ENCODE measurements at places on chromosomes 11 and 22.

DNA sequence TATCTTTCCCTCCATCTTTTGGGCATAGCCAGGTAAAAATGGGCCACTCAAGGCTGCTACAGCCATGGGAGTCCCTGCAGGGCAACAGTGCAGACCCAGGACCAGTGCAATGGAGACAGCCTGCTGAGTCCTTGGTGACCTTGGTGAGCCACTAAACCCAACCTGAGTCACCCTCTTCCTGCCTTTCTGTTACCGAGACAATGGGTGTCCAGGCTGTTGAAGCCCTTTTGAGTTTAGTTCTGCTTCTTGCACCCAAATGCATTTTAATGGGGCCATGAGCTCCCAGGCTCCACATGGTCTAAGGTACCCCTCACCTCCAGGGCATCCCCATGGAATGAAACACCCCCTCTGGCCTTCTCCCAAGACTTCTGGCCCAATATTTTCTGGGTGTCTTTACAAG lies 874 bp upstream of the PLAAT4 start:
- DNase-seq: no peak

DNA sequence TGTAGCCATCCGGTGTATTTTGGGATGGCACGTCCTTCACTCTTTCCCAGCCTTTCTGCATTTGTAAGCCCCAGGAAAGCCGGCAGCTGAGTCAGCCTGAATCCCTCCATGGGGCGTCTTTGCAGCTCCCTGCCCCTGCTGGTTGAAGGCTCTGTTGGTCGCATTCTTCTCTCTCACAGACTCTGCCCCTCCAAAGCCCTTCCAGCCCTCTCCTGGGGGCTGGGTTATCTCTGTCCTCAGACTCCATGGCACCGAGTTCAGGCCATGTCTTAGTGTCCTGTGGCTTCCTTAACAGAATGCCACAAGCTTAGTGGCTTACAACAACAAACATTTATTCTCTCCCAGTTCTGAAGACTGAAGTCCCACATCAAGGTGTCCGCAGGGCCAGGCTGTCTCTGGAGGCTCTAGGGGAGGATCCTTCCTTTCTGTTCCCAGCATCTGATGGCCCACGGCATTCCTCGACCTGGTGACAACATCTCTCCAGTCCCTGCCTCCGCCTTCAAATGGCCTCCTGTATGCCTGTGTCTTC lies 62.2 kb downstream of the BCR start:
- no peak for DNase-seq

DNA sequence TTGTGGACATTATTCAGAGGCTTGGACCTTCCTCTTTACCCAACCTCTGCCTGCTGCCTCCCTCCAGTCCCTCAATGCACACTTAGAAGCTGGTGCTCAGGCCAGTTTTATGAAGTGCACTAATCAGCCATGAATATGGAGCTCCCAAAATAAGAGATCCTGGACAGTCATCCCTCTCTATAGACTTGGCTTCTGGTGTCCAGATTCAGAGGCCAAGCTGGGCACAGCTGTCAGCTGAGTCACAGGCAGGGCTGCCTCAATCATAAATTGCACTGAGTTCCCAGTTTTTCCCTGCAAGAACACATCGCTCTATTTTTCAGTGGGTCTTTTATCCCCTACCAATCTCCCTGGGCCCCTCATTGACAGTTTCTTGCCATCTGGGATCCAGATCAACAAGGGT lies 161.7 kb upstream of the CADM1 start:
- DNase-seq: peak; percentile 44

- DNase-seq: peak; percentile 13
These were observed 56.4 kb downstream of the SMIM38 start for GRCh38 chr11:69211920-69212797.

- DNase-seq: no peak
These were observed 81.4 kb upstream of the THY1 start for GRCh38 chr11:119504371-119504770.

- no peak for DNase-seq
These were observed 42.0 kb upstream of the HORMAD2 start for GRCh38 chr22:30038219-30038618.

- no peak for DNase-seq
These were observed 343.5 kb upstream of the B3GAT1 start for GRCh38 chr11:134755535-134755934.

DNA sequence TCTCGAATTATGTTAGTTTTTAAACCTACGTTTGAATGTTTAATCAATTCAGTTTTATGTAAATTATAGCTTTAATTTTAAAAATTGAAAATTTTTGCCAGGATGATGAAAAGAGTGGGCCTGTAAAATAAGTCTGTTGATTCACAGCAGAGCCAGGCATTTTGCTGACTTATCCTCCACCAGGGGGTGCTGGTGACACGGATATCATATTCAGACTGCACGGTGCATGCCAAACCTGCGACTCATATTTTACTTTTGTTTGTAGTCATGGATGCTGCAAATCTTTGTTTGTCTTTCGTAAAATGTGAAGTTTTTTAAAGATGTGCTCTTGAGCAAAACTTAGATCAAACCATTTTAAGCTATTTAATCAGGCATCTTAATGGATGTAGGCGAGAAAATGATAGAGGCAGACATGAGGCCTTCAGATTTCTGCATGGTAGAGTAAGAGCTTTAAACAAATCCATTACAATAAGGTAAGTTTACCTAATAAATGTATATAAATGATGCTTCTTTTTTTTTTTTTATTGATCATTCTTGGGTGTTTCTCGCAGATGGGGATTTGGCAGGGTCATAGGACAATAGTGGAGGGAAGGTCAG lies 3.6 kb upstream of the OR8B3 start:
- peak; percentile 53 for DNase-seq

DNA sequence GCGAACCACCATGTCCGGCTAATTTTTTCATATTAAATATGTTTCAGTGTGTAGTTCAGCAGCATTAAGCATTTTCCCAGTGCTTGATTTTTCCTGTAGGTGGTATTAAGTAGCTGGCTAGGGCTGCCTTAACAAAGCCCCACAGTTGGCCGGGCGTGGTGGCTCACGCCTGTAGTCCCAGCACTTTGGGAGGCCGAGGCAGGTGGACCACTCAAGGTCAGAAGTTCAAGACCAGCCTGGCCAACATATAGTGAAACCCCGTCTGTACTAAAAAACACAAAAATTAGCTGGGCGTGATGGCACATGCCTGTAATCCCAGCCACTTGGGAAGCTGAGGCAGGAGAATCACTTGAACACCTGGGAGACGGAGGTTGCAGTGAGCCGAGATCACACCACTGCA lies 33.5 kb upstream of the TOLLIP start:
- DNase-seq: no peak

GRCh38 chr11:62153617-62154016 lies 29.8 kb downstream of the INCENP start:
- DNase-seq: no peak

GRCh38 chr22:36904260-36904880 lies 9.1 kb upstream of the CSF2RB start:
- DNase-seq: no peak

GRCh38 chr22:36977401-36977861 lies 41.8 kb downstream of the TST start:
- no peak for DNase-seq

DNA sequence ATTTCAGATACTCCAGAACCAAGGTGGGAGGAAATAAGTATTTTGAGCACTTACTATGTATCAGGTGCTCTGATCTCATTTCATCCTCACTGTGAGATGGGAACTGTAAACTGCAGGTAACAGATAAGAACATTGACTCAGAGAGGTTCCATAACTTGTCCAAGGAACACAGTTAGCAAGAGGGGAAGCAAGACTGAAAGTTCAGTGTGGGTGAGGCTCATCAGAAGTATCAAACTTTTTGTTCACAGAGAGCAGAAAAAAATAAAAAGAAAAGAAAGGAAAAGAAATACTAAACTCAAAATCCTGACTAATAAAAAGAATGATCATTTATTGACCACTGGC lies 37.1 kb downstream of the RAB30 start:
- DNase-seq: no peak

GRCh38 chr11:19199771-19200170 lies 2.0 kb downstream of the CSRP3 start:
- DNase-seq: no peak

GRCh38 chr11:112226831-112227401 lies 688 bp downstream of the PTS start:
- no peak for DNase-seq

GRCh38 chr11:14677146-14677545 lies 33.5 kb downstream of the PDE3B start:
- no peak for DNase-seq

GRCh38 chr22:37918580-37919270 lies 12.6 kb downstream of the MICALL1 start:
- no peak for DNase-seq

DNA sequence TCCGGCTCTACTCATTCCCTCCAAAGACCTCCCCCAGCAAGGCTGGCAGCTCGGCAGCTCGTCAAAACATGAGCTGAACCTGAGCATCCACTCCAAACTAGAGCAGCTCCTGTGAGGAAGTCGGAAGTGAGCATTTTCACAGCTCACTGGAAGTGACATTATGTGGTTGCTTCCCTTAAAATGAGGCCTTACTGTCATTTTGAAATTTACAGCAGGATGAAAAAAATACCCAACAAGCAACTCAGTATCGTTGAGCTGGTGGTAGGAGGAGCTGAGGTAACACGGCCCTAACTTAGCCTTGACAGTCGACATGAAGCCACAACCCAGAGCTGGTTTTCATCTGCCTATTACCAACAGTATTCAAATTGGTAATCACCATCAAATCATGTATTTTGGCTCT lies 38.0 kb upstream of the ARFGAP3 start:
- no peak for DNase-seq

- DNase-seq: no peak
These were observed 4.1 kb downstream of the MAPK8IP1 start for GRCh38 chr11:45889555-45889954.

DNA sequence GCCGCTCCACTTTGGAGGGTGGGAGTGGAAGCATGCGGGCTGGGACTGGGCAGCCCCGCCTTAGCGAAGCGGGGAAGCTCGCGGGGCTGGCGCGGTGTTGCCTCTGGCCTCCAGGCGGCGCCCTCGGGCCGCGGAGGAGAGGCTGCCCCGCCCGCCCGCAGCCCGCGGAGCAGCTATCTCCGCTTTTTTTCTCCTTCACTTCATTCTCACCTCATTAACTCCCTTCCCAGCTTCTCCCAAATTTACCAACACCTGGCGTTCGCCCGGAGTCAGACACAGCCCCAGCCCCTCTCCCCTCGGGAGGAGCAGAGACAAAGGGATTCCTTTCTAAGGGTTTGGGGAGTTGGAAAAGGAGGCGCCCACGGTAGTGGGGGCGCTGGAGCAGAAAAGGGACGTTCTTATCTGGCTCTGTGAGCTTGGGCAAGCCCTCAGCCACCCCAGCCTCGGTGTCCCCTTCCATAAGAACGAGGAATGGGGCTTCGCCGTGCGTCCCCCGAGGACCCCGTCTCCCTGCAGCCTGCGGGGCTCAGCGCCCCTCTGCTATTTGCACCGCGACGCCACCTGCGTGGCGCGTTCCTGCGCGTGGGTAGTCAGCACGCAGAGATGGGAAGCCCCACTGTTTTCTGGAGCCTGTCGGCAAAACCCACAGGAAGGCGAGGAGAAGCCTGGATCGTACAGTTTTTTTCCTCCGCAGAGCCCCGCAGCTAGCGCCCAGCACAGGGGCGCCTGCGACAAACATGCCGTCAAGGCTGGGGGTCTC lies 1.5 kb upstream of the WNT11 start:
- peak; percentile 82 for DNase-seq

GRCh38 chr22:24809331-24809730 lies 3.3 kb downstream of the SGSM1 start:
- no peak for DNase-seq

DNA sequence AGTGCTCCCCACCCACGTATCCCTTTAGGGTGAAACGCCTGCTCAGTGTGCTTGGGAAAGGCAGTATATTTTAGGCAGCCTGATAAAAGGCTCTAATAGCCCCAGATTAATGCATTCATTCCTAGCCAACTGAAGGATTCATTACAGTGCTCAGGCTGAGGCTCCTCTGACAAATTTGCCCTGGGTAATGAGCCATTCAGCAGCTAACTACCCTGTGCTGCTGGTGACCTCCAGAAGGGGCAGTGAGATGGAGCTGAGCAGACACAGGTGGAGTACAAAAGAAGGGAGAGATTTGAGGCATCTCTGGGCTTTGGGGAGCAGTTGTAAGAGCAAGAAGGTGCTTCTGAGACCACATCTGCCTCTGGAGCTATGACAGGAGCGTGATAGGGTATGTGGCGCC lies 817.0 kb downstream of the NTM start:
- DNase-seq: no peak

GRCh38 chr11:83285151-83285770 lies 906 bp downstream of the CCDC90B start:
- DNase-seq: no peak

- no peak for DNase-seq
These were observed 12.0 kb downstream of the JAML start for GRCh38 chr11:118212781-118213191.

DNA sequence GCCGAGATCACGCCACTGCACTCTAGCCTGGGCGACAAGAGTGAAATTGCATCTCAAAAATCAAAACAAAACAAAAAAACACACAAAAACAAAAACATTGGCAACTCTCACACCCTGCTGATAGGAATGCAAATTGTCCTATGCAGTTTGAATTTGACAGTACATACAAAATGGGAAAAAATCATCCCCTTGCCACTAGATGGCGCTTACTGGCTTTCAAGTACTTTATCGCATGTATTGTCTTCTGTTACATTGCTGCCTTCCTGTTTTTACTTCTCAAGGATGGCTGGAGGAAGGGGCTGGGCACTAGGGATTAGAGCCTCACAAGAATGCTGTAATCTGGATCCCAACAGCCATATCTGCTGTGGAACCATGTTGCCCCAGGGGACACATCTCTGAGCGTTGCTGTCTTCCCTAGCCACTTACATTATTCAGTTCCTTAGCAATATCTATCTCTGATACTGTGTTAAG lies 59.4 kb upstream of the A4GALT start:
- DNase-seq: peak; percentile 67

- DNase-seq: no peak
These were observed 125.3 kb downstream of the VPREB1 start for GRCh38 chr22:22369964-22370270.

GRCh38 chr22:17785185-17786184 lies 11.2 kb upstream of the BID start:
- no peak for DNase-seq

DNA sequence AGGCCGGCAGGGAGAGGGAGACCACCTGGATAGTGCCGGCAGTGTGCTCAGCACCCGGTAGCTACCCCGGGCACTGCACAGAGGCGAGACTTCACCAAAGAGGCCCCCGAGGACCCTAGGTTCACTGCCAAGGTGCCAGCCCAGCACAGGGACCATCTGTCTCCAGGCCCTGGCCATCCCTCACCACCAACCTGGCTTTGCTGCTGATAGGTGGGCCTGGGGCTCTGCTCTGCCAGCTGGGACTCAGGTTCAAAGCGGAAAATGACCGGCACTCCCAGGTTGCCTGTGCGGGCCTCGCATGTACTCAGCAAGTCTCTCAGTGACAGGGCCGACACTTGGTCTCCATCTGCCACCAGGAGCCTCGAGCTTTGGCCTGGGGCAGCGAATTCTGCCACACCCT lies 812.2 kb downstream of the BRD1 start:
- DNase-seq: no peak

- DNase-seq: peak; percentile 91
These were observed 9.7 kb upstream of the AHNAK start for GRCh38 chr11:62556108-62556874.

GRCh38 chr11:13288375-13289029 lies 10.9 kb downstream of the BMAL1 start:
- DNase-seq: no peak

Measured in femur (tissue), 1 donor.